Right cardiac atrium (tissue), 5 donors: ENCODE measurements at places on chromosomes 13 and 19. TPM values are rescaled to one million over a fixed set of nuclear protein-coding genes. Genes with fewer than 3 reads are reported as not detected.

Gene CILP2
- 0.31 TPM for total RNA-seq

Gene FGF21
- not detected for total RNA-seq

Gene IPO5
- 96.7 TPM for total RNA-seq

Gene BST2
- total RNA-seq: 35.3 TPM

Gene GIPC1
- total RNA-seq: 47.0 TPM

Gene PCDH8
- not detected for total RNA-seq

Gene PLPPR2
- 27.5 TPM for total RNA-seq

Gene FCAR
- 1.2 TPM for total RNA-seq

Gene ZNF540
- total RNA-seq: 9.5 TPM

Gene TNFAIP8L1
- 5.2 TPM for total RNA-seq
